ENCODE measurements at places on chromosomes 1 and 21. TPM values are rescaled to one million over a fixed set of nuclear protein-coding genes. Genes with fewer than 3 reads are reported as not detected.

The CHI3L1 gene
- 0.44 TPM for total RNA-seq

The C1orf141 gene
- total RNA-seq: 0.25 TPM

The TPTE gene
- total RNA-seq: not detected

GRCh38 chr1:204465546-204466415 is 28.8 kb downstream of the PIK3C2B start:
- no peak for DNase-seq

GRCh38 chr1:12275370-12275769 is 45.5 kb downstream of the VPS13D start:
- peak; percentile 70 for DNase-seq

GRCh38 chr1:157269656-157270375 is 131.6 kb upstream of the ETV3 start:
- no peak for DNase-seq

DNA sequence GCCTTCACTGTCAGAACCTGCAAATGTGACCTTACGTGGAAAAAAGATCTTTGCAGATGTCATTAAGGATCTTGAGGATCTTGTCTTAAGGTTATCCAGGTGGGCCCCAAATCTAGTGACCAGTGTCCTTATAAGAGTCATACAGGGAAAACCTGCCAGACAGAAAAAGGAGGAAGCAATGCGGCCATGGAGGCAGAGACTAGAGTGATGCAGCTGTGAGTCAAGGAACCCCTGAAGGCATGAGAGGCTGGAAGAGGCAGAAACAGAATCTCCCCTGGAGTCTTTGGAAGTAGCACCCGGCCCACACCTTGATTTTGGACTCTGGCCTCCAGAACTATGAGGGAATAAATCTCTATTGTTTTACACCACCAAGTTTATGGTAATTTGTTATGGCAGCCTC is 36.5 kb upstream of the DNASE2B start:
- DNase-seq: no peak

- no peak for DNase-seq
Observed at GRCh38 chr1:89064632-89065031, 376 bp downstream of the GBP1 start.

DNA sequence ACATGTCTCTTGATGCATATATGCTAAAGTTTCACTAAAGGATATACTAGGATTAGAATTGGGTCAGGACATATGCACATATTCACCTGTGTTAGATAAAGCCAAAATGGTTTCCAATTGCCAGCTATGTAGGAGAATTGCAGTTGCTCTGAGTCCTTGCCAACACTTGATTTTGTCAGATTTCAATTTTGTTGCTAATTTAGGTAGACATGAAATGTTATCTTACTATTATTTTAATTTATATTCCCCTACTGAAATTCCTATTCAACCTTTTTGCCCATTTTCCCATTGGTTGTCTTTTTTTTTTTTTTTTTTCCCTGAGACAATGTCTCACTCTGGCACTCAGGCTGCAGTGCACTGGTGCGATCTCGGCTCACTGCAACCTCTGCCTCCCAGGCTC is 13.4 kb downstream of the HDAC1 start:
- no peak for DNase-seq

GRCh38 chr1:22711071-22711470 is 432 bp downstream of the EPHB2 start:
- no peak for DNase-seq

GRCh38 chr1:58979677-58980076 is 195.8 kb upstream of the JUN start:
- DNase-seq: no peak
